ENCODE measurements at places on chromosomes 3 and 15.

DNA sequence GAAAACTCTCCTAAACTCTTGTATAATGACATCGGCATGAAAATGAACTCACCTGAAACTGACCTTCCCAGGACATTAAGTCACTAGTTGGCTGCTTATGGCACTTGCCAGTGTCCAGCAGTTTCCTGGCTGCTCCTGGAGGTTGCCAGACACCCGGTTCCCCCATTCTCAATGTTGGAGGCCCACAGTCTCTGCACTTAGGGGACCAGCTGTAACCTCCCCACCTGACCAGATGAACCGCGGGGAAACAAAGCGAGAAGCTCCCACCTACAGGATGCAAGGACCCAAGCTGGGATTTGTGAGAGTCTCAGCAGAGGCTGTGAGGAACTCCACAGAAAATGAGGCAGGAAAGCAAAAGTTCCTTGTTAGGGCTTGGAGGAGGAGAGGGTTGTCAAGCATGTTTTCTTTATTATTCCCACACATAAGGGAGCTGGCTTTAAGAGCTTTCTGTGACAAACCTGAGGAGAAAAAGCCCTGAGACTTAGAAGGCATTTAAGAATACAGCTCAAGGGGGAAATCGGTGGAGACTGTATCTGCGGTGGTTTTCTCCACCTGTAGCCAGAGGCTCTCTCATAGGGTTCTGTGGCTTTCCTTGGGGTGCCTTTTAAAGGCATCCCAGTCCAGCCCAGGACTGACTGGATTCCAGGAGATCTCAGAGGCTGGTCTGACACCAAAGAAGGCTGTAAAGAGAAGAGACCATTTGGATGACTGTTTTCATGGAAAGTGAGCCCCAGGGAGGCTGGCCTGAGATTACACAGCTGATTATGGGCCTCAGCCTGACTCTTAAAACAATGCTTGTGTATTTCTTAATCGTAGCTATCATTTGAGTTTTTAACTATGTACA, 4.6 kb downstream of the TPM1 start:
- no peak for DNase-seq

GRCh38 chr3:11019116-11019819, 26.7 kb downstream of the SLC6A1 start:
- no peak for DNase-seq

- DNase-seq, result peak; percentile 59
Measured at GRCh38 chr15:81939604-81940440, 106.0 kb downstream of the MEX3B start.

DNA sequence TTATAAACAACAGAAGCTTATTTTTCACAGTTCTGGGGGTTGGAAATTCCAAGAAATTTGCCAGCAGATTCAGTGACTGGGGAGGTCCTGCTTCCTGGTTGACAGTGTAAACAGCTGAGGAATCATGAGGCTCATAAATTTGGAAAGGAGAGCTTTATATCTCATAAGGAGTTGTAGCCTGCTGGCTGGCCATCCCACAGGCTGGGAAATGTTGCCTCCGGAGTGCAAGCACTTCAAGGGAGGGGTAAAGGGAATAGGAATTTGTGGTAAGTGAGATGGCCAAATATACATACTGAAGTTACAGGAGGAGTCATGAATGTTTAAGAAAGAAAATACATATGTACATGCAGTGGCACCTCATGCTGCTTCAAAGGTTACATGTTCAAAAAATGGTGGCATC, 217.2 kb upstream of the CBLB start:
- no peak for DNase-seq

DNA sequence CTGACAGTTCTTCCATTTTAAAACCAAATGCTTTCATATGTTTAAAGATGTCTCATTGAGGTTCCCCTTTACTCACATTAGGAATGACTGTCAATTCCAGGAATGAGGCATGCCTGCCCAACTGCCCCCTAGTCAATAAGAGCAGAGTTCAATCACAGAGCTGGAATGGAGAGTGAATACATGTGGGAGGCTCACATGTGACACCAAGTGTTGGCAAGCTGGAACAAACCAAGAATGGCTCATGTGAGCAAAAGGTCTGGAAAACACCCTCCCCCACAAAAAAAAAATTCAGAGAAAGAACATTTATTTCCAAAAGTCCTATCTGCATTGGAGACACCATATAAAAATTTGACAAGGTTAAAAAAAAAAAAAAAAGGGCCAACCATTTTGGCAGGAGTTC, 3.7 kb downstream of the PBRM1 start:
- DNase-seq, result peak; percentile 25

DNA sequence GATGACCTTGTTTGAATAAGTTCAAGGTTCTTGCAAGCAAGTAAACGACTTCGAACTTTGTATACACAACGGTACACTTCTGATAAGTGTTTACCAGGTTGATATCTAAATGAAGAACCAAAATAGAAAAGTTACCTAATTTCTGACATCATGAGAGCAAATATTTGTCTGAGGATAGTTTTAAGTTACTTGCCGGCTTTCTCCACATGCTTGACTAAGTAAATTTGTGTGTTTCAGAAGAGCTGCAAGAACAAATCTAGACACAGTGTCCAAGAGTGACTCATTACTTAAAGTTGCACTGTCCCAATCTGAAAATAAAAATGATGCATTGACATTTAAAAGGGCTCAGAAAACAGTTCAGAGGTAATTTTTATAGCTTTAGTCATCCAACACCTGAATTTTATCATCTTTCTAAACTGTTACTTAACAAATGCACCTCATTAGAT, 115.1 kb downstream of the HERC1 start:
- DNase-seq, result no peak

DNA sequence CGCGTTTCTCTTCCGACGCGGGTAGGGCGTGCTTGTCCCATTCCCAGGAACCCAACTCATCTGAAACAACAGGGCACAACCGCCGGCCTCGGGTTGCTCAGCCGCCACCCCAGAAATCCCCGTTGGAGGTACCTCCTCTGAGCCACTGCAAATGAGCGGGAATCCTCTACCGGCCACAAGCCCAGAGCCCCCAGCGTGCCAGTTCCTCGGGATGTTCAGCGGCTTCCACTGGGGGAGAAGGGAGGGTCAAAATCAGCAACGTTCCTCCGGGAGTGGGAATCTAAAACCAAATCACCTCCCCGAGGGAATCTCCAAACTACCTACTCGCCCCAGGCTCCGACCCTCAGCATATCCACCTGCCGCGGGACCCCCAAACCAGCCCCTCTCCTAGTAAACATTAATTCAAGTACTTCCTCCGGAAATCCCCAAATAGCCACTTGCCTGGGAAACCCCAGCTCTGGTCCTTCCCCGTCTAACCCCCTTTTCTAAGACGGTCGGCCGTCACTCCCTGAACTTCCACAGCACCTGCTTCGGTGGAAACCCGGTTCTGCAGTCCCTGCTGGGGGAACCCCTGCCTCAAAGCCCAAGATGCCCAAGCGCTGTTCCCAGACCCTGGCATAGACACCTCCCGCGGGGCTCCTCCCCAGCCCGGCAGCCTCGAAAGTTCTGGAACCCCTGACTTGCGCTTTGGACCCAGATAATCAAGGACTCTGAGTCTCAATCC, 887 bp downstream of the OXTR start:
- no peak for DNase-seq

- no peak for DNase-seq
Measured at GRCh38 chr15:47972738-47973137, 148.1 kb upstream of the SLC24A5 start.

GRCh38 chr3:158492685-158493084, 78.3 kb upstream of the MLF1 start:
- no peak for DNase-seq

DNA sequence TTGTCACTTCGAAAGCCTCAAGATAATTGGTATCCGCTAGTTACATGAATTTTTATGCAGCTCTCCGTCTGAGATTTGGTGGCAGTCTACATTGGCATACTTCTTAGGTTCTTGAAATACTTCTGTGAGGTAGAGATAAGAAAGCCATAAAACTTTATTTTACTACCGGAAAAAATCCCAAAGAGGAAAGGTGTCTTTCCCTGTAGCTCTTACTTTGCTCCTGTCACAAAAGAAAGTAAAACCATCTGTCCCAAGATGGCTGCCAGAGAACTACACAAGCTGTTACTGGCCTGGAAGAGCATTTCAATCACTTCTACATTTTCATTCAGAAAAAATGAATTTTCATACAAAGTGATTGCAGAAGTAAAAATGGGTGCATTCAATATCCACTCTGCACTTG, 214.8 kb upstream of the ST8SIA2 start:
- DNase-seq, result no peak

GRCh38 chr3:107525644-107526305, 3.0 kb downstream of the BBX start:
- DNase-seq, result peak; percentile 7

- peak; percentile 55 for DNase-seq
Measured at GRCh38 chr3:50154840-50155490, at the start of gene SEMA3F. TSS of gene SEMA3F (plus strand) at chr3:50155324. CDS start at chr3:50159623, 4,299 bp downstream.

- no peak for DNase-seq
Measured at GRCh38 chr15:63458026-63458425, 46.4 kb upstream of the USP3 start.

DNA sequence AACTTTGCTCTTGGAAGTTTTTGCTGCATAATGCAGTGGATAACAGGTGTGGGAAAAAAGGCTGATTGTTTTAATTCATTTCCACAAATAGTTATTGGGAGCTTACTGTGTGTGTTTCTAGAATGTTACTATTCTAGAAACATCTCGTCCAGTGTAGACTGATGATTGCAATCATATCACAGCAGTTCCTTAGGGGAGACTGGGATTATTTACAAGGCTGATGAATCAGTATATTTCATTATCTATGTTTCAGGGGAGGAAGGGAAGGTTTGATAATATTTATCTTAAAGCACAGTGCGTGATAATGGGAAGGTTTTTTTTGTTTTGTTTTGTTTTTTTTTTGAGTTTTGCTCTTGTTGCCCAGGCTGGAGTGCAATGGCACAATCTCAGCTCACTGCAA, 2.4 kb downstream of the USP13 start:
- DNase-seq, result no peak

GRCh38 chr3:122391681-122392446, 7.9 kb downstream of the FAM162A start:
- no peak for DNase-seq

DNA sequence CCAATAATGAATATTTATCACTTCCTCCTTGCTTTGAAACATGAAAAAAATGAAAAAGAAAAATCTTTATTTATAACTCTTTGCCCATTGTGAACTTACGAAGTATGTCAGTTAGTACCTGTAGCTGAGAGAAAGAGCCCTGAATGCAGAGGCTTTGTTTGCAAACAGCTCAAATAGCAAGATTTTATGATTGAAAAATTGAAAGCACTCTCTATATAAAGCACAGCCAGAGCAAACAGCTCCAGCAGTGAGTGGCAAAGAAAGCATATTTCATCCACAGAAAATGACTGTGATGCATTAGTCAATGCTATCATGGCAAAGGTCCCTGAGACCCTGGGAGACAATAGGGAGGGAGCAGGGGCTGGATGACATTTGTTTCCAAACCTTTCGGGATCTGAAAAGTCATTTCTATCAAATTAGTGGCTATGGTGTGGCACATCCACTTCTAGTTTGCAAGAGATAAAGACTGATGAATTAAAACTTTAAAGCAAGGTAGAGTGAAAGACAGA, 576.1 kb downstream of the OTOL1 start:
- no peak for DNase-seq

- DNase-seq, result peak; percentile 23
Measured at GRCh38 chr3:39150803-39151631, 2.4 kb downstream of the CSRNP1 start.

DNA sequence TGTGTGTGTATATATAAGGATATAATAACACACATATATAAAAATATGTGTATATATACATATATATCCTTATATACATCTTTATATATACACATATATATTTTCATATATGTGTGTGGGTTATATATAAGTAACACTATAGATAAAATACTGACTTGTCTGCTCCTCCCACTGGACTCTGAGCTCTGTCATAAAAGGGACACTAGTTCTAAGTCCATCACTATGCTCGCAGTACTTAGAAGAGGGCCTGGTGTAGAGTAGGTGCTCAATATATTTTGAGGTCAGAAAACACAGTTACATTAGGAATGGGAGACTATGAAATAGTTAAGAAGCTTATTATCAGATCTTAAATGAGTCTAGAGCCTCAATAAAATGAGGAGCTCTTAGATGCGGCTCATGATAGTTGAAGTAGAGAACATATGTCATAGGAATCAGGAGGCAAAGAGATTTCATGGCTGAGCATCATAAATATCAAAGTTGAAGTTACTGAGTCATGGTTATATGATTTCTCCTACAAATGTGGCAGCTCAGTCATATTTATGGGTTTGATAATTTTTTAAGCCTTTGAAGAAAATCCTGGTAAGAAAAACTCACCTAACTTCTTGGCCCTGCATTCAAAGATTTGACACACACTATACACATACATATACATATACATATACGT, 371.2 kb upstream of the THBS1 start:
- DNase-seq, result no peak

GRCh38 chr3:122178711-122179110, 4.8 kb upstream of the CASR start:
- no peak for DNase-seq

DNA sequence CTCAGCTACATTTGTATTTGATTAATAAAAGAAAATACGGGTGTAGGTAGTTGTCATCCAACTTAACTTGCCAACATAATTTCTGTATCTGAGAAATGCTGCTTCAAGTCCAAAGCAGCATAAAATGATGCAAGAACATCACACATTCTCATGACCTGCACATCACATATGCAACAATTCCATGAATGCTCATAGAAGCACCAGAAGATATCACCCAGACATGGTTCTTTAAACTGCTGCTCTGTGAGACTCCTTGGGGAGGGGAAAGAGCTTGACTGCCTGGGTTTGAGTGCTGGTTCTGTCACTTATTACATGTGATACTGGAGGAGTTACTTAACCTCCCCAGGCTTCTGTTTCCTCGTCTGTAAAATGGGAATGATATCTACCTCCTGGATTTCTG, 39.4 kb downstream of the CHST14 start:
- DNase-seq, result no peak

- DNase-seq, result no peak
Measured at GRCh38 chr3:59429198-59429597, 379.4 kb upstream of the CFAP20DC start.

- no peak for DNase-seq
Measured at GRCh38 chr3:195440379-195440778, 2.4 kb downstream of the ACAP2 start.

DNA sequence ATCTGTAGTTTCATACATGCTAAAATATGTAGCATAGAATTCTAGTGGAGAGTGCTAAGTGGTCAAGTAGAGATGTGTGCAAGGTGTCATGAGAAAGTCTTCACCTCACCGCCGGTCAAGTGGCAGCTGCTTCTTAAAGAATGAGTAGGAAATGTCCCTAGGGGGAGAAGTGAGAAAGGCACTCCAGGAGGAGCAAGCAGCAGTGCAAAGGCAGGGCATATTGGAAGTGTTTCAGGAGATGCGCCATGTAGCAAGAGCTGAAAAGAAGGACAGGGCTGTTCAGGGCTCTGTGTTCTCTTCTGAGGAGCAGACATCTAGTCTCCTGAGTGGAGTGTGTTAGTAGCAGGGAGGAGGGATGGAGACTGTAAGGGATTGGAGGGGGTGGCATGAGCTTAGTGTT, 312.4 kb upstream of the SEMA6D start:
- no peak for DNase-seq

- no peak for DNase-seq
Measured at GRCh38 chr3:28624084-28624483, 275.5 kb upstream of the AZI2 start.
